GM23248 (cell line): ENCODE measurements at places on chromosomes 2 and 18. TPM values are rescaled to one million over a fixed set of nuclear protein-coding genes. Genes with fewer than 3 reads are reported as not detected.

Gene CHRNG
- total RNA-seq = not detected in 2 replicates

Gene CACNB4
- 0.11 TPM in 1 of 2 replicates, not detected in the other for total RNA-seq

Gene LYPD6
- 3.9 TPM in 2 replicates for total RNA-seq

Gene POTEF
- total RNA-seq = not detected in 2 replicates

Gene SIGLEC15
- total RNA-seq = 0.22 and 0.38 TPM in 2 replicates

Gene G6PC2
- total RNA-seq = not detected in 2 replicates

Gene LBX2
- 0.38 and 4.6 TPM in 2 replicates for total RNA-seq

Gene TMBIM1
- 178 and 214 TPM in 2 replicates for total RNA-seq

Gene TNFRSF11A
- total RNA-seq = 0.22 TPM in 1 of 2 replicates, not detected in the other

Gene CD207
- total RNA-seq = not detected in 2 replicates

Gene INPP5D
- total RNA-seq = not detected in 2 replicates

Gene NEU2
- not detected in 2 replicates for total RNA-seq

Gene TDRD15
- not detected in 2 replicates for total RNA-seq

Gene TRIP12
- total RNA-seq = 121 and 124 TPM in 2 replicates

Gene ANKRD29
- 8.9 and 9.2 TPM in 2 replicates for total RNA-seq

Gene CCDC102B
- 0.89 and 3.2 TPM in 2 replicates for total RNA-seq

Gene NCKAP5
- total RNA-seq = 0.65 and 1.5 TPM in 2 replicates

Gene CCDC68
- total RNA-seq = 0.11 TPM in 1 of 2 replicates, not detected in the other

Gene MMADHC
- 143 and 156 TPM in 2 replicates for total RNA-seq

Gene CXCR1
- total RNA-seq = not detected in 2 replicates

Gene PKP4
- 27.7 and 32.2 TPM in 2 replicates for total RNA-seq

Gene DTNA
- total RNA-seq = 4.2 and 14.5 TPM in 2 replicates

Gene FOXI3
- total RNA-seq = not detected in 2 replicates

Gene RPS27A
- 1,113 and 1,144 TPM in 2 replicates for total RNA-seq

Gene ALKAL2
- not detected in 2 replicates for total RNA-seq

Gene CD8B2
- total RNA-seq = not detected in 2 replicates

Gene EVA1A
- 95.6 and 126 TPM in 2 replicates for total RNA-seq

Gene LMAN2L
- total RNA-seq = 24.6 and 29.5 TPM in 2 replicates

Gene LRP1B
- not detected in 2 replicates for total RNA-seq

Gene SMIM21
- total RNA-seq = not detected in 2 replicates

Gene GAL3ST2
- total RNA-seq = not detected in 2 replicates

Gene CCDC141
- not detected in 2 replicates for total RNA-seq

Gene ARHGEF33
- 0.13 and 0.54 TPM in 2 replicates for total RNA-seq
